ENCODE measurements at places on chromosomes 16 and 17. TPM values are rescaled to one million over a fixed set of nuclear protein-coding genes. Genes with fewer than 3 reads are reported as not detected.

DNA sequence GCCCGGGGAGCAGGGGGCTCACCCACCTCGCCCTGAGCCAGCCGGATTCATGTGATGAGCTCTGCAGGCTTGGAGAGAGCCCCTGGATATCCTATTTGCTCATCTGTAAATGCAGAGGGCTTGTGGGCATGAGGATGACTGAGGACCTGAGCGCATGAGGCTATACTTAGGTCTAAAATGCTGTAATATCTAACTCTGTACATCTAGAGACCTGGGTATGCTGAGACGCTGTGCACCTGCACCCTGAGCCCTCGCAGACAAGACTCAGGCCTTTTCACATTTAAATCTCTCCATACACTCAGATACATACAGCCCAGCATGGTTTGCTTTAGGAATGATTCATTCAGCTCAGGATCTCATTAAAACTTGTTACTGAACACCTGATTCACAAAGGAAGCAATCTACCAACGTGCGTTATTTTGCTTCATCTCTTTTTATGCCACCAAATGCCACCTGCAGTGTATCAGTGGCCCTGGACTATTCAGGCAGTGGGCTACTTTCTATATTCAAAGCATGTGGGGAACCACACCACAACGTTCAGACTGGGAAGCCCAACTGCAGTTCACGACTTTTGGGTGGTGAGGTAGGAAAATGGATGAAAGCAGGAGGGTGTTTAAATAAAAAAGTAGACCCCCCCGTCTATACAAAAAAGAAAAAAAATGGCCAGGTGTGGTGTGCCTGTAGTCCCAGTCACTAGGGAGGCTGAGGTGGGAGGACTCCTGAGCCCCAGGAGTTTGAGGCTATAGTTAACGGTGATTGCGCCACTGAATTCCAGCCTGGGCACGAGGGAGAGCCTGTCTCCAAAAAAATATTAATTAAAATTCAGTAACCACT is 12.0 kb downstream of the USP7 start:
- DNase-seq = no peak

DNA sequence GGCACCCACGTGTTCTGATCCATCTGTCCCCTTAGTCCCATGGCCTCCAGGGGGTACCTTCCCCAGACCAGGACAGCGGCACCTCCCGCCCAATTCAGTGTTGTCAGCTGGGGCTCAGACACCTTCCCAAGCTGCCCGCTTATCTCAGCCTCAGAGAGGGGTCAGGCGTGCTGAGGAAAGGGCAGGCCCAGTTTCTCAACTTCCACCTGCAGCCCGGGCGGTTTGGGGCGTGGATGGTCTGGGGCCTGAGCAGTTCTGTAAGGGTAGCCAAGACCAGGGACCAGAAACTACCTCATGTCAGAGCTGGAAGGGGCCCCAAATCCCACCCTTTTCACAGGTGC is 5.1 kb downstream of the PLCD3 start:
- DNase-seq = no peak

GRCh38 chr16:66520406-66521170 is 29.3 kb downstream of the TK2 start:
- DNase-seq = no peak

GRCh38 chr17:62085511-62086408 is 20.7 kb upstream of the MED13 start:
- no peak for DNase-seq

DNA sequence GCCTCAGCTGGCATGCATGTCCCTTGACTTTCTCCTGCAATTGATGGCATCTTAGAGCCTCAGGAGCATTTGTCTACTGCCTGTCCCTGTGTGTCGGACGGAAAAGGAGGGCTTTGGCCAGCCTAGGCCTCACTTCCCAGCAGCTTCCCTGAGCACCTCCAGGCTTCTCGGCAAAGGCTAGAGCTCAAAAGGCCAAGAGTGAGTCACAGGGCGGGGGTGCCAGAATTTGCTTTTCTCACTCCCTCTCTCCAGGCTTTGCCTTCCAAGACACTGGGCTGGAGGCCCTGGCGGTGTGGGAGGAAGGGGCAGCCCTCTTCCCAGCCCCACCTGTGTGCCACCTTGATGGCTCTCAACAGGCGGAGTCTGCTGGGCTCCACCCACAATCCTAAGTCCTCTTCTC is 107.3 kb upstream of the MAF start:
- peak; percentile 81 for DNase-seq

RGS11 gene
- total RNA-seq = not detected

G6PC1 gene
- not detected for total RNA-seq

Data from uterus (tissue), 4 donors.